ENCODE measurements at places on chromosomes 11 and 22. TPM values are rescaled to one million over a fixed set of nuclear protein-coding genes. Genes with fewer than 3 reads are reported as not detected.
A peak's percentile ranks its signal among the peaks of the same experiment; 100 is the strongest.

DNA sequence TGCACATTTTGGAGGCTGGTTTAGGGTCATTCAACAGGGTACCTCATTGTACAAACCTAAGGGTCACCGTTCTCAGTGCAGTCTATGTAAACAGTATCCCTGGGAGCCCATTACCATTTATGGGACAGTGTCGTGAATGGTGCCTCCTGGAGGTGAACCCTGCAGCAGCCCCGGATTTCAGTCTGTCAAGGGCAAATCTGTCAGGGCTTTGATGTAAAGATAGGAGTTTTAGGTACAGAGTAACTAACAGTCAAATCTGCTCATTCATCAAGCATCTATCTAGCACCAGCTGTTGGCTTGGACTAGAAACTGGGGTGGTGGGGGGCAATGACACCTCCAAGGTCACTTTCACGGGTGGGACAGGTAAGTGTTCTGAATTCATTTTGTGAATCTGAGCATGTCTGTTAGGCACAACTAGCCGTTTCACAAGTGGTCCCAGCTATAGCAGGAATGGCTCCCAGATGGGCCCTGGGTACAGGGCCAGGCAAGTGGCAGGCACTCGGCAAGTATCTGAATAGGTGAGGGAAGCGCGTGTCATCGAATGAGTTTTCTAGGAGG, 63.6 kb downstream of the PARVG start:
- no peak for DNase-seq

DNA sequence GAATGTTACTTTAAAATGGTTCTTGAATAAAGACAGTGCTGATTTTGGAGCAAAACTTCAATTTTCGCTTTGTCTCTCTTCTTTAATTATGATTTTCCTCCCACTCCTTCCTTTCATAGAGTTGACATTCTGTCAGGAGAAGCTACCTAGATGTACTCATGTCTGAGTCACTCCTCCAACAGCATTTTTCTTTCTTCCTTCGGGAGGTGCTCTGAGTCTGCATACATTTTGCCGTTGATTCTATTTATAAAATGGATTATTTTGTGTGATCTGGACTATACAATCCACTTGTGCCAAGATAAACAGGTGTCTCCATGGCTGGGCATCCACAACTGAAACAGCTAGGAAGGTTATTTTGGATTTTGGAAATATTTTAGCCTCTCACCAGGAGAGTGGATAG, 588.3 kb upstream of the ANO5 start:
- no peak for DNase-seq

GRCh38 chr11:111225881-111226280, 19.6 kb upstream of the POU2AF2 start:
- peak; percentile 17 for DNase-seq

DNA sequence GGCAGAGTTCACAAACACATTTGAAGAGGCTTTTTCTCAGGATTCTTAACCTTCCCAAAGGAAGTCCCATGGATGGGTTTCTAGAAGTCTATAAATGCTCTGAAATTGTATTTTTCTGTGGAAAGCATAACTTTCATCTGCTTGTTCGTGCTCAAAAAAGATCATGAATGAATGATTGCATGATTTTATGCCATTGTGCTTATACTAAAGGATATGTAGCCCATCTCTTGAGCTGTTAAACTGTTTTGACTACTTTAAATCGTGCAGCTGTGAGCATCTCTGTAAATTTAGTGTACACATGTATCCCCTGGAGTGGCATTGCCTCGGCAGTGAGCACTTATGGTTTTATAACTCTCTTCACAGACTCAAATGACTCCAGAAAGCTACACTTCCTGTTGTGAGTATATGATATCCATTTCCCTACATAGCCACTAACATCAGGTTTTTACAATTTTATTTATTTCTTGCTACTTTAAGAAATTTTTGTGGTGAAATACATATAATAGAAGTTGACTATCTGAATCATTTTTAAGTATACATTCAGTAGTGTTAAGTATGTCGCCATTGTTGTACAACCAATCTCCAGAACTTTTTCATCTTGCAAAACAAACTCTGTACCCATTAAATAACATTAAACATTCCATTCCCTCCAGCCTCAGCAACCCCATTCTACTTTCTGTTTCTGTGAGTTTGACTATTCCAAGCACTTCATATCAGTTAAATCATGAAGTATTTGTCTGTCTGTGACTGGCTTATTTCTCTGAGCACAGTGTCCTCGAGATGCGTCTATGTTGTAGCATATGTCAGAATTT, 8.0 kb downstream of the NEAT1 start:
- no peak for DNase-seq

GRCh38 chr22:49664371-49664881, 163.2 kb downstream of the BRD1 start:
- peak; percentile 13 for DNase-seq

GRCh38 chr11:9274499-9275258, 9.5 kb upstream of the DENND5A start:
- no peak for DNase-seq

- no peak for DNase-seq
Observed at GRCh38 chr11:7251487-7251835, 243 bp upstream of the SYT9 start.

- peak; percentile 16 for DNase-seq
Observed at GRCh38 chr11:43359422-43359818, 700 bp downstream of the TTC17 start.

DNA sequence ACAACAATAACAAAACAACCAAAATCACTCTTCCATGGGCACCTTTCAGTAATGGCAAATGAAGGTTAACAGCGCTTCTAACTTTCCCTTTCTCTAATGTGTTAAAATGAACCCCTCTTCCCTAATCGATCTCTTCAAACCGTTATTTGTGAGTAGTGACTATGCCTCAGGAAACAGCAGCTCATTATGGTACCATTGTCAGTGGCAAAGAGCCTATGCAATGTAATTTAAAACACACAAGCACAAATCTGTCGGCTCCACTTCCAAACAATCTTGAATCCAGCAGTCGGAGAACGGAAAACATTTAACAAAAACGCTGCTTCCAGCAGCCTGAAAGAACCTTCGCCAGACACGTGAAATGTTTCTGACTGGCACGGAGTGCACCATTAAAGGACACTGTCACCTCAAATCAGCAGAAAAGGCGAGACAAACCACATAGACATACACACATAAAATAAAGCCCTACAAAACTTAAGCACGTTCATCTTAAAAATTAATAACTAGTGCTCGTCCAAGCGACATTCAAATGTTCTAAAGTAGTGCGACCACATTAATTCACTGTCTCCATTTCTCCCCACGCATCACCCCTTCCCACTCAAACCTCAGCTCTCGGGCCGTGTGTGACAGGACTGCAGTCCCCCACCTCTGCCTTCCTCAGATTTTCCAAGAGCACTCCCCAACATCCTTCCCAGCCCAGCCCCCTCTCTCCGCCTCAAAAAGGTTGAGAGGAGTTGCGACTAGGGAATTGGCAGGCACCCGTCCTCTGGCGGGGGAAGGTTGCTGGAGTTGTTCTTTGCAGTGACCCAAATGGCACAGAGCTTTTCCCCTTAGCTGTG, 748 bp downstream of the RAB30 start:
- peak; percentile 53 for DNase-seq

- no peak for DNase-seq
Observed at GRCh38 chr22:20427104-20427944, 10.3 kb downstream of the SCARF2 start.

GRCh38 chr11:128187835-128188234, 399.5 kb downstream of the ETS1 start:
- no peak for DNase-seq

- no peak for DNase-seq
Observed at GRCh38 chr11:120024586-120024985, 113.3 kb downstream of the TRIM29 start.

- DNase-seq: no peak
Observed at GRCh38 chr11:77308838-77309237, 7.4 kb upstream of the GDPD4 start.

- no peak for DNase-seq
Observed at GRCh38 chr11:119643212-119643875, 85.7 kb downstream of the NECTIN1 start.

GRCh38 chr11:96390488-96390792, 627 bp downstream of the JRKL start:
- no peak for DNase-seq

- no peak for DNase-seq
Observed at GRCh38 chr11:78957476-78958245, 383.0 kb upstream of the NARS2 start.

- peak; percentile 8 for DNase-seq
Observed at GRCh38 chr11:114232400-114233059, 63.7 kb upstream of the NNMT start.

DNA sequence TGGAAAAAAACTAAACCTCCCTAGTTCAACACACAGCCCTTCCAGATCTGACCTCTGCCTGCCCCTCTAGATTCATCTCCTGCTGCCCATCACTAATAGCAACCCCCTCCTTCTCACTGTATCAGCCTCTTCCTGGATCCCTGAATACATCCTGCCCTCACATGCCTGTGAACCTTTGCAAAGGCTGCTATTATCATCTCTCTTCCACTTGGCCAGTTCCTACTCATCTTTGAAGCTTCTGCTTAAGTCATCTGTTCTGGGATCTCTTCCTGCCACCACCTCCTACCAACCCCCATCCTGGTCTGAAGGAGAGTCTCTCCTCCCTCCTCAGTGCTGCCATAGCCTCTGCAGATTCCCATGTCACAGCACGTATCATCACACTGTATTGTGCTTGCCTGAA, 38.0 kb upstream of the AMOTL1 start:
- DNase-seq: no peak

DNA sequence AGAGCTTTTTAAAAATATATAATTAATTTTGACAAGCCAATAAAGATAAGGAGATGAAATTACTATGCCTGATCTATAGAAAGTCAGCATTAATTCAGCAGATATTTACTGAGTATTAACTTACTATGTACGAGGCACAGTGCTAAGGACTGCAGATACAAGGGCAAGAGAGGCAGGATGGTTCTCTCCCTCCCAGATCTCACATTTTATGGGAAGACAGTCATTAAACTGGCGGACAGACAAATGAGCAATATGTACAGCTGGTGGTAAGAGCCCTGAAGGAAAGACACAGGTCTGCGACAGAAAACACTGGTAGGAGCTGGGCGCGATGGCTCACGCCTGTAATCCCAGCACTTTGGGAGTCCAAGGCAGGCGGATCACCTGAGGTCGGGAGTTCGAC, 36.8 kb downstream of the MCHR1 start:
- DNase-seq: no peak

DNA sequence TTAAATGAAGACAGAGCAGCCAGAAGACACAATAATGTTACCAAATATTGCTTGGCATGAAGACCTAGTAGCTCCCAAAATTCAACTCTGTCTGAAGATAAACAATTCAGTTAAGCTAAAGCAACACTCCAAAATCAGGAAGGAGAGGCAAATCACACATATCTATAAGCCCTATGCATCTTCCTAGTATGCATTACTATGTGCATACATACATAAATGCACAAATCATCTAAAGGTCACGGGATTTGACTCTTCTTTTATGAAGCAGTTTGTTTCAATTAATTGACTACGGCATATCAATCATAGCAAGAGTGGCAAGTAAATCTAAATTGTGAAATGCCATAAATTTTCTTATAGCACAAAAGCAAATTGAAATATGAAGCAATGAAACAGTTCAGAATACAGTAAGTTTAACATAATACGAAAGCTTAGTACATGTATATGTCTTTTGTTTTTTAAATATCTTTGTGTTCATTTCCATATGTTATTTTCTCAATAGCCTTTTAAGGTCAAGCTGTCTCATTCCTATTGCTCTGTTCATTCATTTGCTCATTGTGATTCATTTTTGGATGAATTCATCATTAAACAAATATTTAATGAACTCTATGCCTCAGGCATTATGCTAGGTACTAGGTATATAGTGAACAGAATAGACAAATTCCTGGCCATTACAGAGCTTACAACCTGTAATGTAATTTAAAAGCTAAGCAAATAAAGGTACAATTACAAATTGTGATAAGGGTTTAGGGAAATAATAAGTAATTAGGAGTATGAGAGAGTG, 540.5 kb downstream of the DLG2 start:
- DNase-seq: no peak

DNA sequence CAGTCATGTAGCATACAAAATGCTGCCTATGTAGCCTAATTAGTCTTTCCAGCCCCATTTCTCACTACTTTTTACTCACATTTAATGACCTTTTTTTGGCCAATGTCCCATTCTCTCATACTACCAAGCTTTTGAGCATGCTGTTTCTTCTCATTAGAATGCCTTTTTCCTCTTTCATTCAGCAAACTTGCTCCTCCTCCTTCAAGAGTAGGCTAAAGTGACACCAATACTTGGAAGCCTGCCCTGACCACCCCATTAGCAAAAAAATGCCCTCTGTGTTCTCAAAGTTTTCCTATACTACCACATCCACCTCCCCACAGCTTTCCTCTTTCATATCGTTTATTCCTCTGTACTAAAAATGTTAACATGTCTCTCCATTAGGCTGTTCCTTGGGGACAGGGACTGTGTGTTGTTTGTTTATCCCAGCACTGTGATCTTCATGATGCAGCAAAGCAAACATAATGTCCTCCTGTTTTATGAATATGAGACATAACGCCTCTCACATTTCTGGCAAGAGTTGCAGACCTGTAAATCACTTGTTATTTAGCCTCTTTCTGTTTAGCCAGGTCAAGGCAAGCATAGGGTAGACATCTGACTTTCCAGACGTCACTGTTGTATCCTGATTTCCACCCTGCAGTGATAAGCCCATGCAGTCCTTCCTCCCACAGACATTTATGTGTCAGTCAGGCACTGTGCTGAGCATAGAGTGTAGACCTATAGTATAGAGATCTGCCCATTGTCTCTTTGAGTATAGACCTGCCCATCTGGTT, 62.0 kb upstream of the UCP3 start:
- no peak for DNase-seq

DNA sequence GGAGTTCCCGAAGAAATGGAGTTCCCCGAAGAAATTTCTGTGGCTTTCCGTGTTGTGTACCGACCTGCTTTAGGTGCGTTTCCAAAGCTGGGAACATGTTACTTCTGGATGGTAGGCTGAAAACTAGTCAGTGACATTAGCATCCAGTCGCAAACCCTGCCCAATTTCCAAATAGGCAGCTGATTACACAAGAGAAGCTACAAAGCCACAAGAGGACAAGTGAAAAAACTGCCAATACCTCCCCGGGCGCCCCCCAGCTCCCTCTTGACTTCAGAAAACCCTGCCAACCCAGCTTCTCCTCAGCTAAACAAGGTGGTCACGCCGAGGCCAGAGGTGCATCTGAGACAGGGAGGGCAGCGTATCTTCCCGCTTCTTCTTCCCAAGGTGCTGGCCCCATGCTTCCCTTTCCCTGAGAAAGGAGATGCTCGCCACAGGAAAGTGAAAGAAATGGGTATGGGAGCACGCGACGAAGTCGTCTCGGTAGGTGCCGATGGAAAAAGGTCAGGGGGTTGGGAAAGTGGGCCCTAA, 551 bp downstream of the AGBL2 start:
- peak; percentile 31 for DNase-seq

GRCh38 chr11:7688238-7688826, 15.0 kb upstream of the CYB5R2 start:
- DNase-seq: peak; percentile 33

Gene SAA2
- total RNA-seq: not detected

Gene FLRT1
- 3.7 TPM for total RNA-seq

Gene SIAE
- 8.0 TPM for total RNA-seq

Gene NAV2
- 18.3 TPM for total RNA-seq

Gene NLRP14
- 1.6 TPM for total RNA-seq

Gene ASRGL1
- 30.6 TPM for total RNA-seq

Gene F2
- 0.18 TPM for total RNA-seq

Gene CDC45
- total RNA-seq: 7.4 TPM

Gene MOGAT2
- 0.27 TPM for total RNA-seq

Gene NRXN2
- total RNA-seq: 134 TPM

Data from cerebellum (tissue), 4 donors.